Stimulated activated CD8-positive, alpha-beta memory T cell treated with anti-CD3 and anti-CD28 coated beads, Interleukin-7, amount 100 ng/mL, for 4 hours (primary cell): ENCODE measurements at places on chromosomes 1 and 21.
A peak's percentile ranks its signal among the peaks of the same experiment; 100 is the strongest.

- DNase-seq: no peak
These were observed 142.6 kb upstream of the PALMD start for GRCh38 chr1:99503276-99503747.

- DNase-seq: peak; percentile 7
These were observed 1.2 kb downstream of the AK5 start for GRCh38 chr1:77282866-77283539.

GRCh38 chr1:30748098-30748698 lies 9.4 kb downstream of the LAPTM5 start:
- no peak for DNase-seq

DNA sequence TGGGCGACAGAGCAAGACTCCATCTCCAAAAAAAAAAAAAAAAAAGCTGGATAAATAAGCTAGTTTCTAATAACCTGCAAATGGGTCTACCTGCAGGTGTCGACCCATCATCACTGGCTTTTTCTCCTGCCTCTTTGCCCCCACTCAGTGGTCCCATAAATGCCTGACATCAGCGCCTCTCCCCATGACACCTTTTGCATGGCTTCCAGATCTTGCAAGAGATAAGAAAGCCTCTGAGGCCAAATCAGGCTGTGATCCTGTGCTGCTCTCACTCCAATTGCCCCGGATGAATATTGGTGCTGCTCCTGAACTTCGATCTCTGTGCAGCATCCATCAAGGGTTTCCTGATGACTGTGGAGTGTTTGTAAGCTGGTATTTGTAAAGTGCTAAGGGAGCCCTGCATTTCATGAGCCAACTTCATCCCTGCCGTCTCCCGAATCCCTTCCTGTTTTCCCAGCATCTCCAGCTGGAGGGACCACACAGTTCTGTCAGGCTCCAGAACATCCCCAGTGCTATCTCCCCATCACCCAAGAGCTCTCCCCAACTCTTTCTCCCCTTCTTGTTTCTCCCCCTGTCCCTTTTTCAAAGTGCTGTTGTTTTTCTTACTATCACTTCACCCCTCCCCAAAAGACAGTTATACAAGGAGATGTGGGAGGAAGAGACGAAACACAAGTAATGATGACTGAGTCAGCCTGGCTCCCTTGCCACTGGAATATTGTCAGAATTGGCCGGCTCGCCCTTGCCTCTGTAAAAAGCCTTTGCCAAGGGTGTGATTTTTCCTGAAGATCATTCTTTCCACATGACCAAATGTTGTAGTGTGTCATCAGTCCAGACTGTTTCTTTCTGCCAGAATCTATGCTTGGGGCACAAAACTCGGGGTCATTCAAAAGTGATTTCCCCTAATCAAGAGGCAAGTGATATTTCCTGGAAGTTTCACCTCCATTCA lies 2.8 kb upstream of the EFHD2 start:
- DNase-seq: no peak

DNA sequence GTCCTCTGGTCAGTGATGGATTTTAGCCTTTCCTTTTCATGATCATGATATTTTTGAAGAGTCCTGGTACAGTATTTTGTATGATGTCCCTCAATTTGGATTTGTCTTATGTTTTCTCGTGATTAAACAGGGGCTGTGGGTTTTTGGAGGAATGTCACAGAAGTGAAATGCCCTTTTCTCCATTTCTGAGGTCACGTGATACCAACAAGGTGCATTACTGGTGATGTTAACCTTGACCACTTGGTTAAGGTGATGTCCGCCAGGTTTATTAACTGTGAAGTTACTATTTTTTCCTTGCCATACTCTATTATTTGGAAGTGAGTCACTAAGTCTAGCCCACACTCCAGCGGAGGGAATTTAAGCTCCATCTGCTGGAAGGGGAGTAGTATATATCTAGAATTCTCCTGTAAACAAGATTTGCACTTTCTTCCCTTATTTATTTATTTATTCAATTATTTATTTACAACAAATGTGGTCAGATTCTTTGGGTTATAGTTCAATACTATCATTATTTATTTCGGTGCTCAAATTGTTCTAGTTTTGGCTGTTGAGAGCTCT lies 123.4 kb downstream of the HIVEP3 start:
- DNase-seq: no peak

GRCh38 chr1:206568779-206569352 lies 43.4 kb downstream of the EIF2D start:
- DNase-seq: no peak

GRCh38 chr1:43786960-43787359 lies 79.6 kb downstream of the ST3GAL3 start:
- DNase-seq: no peak

GRCh38 chr1:183339556-183340167 lies 78.5 kb downstream of the NMNAT2 start:
- no peak for DNase-seq

DNA sequence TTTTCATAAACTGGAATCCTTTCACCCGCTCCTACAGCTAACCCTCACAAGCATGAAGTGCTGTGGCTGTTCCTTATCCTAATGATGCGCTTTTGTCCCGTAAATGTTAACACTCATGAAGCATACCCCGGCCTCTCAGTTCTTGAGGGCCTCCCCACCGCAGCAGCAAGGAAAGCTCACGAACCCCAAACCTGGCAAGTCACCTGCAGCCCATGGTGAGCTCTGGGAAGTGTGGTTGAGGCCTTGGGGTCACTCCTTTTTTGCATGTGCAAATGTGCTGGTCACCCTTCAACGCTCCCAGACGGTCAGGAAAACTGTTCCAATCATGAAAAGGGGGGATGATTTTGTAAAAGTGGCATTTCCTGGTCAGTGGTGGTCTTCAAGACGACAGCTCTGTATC lies 124.6 kb downstream of the PRDM2 start:
- no peak for DNase-seq

- no peak for DNase-seq
These were observed 8.8 kb downstream of the ETV3L start for GRCh38 chr1:157090771-157091170.

- no peak for DNase-seq
These were observed 16.8 kb upstream of the PLEKHM2 start for GRCh38 chr1:15667362-15667761.

DNA sequence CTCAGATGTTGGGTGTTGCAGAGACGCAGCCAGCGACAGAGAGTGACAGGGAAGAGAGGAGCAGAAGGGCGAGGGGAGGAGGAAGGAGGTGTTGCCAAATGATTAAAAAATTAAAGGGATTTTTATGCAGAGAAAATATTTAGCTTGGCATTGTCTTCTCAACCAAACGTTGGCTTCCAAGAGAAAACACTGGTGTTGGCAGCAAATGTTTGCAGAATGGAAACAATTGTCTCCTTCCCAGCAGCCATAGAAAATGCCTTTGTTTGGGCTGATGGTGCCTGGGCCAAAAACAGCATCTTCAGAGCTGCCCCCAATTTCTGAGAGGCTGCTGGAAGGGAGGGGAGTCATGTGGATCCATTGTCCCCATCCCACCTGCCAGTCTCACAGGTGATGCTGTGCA lies 29.7 kb upstream of the GRIK3 start:
- DNase-seq: no peak

- DNase-seq: no peak
These were observed 36.9 kb upstream of the CD2 start for GRCh38 chr1:116717318-116717717.

DNA sequence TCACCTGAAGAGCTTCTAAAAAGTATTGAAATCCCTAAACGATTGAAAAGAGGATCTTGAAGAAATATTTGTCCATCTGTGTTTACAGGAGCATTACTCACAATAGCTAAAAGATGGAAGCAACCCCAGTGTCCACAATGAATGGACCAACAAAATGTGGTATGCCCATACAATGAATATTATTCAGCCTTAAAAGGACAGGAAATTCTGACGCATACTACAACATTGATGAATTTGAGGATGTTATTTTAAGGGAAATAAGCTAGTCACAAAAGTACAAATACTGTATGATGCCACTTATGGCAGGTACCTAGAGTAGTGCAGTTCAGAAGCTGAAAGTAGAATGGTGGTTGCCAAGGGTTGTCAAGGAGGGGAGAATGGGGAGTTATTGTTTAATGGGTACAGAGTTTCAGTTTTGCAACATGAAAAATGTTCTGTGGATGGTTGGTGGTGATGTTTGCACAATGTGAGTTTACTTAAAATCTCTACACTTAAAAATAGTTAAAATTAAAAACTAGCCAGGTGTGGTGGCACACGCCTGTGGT lies 37.1 kb upstream of the GADD45A start:
- no peak for DNase-seq

DNA sequence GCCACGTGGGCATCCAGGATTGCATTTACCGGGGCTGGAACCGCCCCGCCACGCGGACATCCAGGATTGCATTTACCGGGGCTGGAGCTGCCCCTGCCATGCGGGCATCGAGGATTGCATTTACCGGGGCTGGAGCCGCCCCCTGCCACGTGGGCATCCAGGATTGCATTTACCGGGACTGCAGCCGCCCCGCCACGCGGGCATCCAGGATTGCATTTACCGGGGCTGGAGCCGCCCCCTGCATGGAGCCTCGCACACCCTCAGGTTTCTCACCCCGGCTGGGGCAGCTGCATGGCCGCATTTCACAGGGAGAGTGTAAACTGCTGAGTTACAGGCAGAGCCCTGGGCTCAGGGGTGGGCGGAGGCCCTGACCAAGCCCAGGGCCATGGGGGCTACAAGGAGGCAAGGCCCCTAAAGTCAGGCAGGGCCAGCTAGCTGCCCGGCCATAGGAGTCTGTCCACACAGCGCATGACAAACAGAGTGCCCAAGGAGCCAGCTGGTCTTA lies 166.8 kb upstream of the ARHGEF16 start:
- no peak for DNase-seq

DNA sequence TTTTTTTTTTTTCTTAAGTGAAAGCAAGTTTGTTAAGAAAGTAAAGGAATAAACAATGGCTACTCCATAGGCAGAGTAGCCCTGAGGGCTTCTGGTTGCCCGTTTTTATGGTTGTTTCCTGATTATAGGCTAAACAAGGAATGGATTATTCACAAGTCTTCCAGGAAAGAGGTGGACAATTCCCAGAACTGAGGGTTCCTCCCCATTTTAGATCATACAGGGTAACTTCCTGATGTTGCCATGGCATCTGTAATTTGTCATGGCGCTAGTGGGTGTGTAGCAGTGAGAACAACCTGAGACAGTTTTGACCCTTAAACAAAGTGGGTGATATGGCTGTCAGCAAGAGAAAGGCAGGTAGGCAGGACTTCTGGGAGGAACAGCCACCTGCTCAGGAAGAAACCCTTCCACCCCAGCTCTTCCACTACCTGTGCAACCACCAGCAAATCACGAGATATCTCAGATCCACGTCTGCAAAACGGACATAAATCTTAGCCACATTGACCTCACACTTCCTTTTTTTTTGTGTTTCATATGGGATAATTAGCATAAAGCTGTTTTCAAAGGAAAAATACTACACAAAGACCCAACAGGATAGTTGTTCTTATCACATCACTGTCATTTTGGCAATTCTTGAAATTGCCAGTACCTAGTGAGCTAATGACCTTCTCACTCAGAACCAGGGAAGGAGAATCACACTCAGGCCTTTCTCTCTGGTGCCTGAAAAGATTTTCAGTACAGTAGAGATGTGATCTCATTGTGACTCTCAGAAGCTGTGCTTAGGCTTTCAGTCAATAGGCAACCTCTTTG lies 34.8 kb upstream of the DUSP10 start:
- DNase-seq: no peak

DNA sequence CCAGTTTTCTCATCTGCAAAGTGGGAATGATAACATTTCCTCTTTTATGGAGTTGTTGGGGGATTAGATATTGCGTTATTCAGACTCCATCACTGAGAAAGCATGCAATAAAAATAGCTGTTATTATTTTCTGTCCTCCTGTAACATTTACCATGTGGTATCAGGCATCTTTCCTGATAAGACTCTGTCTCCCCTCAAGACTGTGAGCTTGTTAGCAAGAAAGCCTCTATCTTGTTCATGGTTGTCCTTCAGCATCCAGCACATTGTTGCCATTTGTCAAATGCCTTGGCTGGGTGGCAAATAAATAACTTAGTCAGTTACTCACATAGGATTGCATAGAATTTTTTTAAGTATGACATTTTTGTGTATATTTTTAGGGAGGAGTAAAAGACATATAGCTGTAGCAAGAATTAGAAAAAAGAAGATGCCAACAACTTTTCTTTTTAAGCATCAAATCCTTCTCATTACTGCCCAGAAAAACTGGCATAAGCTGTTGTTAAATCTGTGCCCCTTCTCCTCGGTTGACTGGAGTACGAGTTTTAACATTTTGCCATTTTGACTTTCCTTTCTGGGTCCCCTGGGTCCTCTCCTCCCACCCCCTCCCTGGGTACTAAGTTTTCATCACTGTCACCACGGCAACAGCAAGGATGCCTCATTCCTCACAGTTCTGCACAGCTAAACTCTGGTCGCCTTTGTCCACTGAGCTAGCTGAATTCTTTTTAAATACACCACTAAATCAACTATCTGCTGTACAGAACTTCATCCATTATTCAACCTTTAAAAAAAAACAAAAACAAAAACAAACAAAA lies 1.0 kb upstream of the JAM2 start:
- no peak for DNase-seq

DNA sequence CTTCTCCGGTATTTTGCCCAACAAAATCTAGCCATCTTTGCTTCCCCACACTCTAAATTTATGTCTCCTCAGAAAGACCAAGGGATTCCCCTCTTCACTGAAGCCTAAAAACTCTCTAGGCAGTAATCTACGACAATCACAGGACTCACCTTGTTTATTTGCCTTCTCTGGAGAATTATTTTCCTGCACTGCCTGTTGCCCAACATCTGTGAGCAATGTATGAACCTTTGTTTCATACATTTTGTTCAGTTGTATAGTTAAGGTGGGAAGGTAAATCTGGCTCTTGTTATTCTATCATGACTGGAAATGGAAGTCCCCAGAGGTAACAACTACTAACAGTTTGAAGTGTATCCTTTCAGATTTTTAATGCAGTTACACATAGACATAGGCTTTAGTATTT lies 2.2 kb downstream of the COPA start:
- DNase-seq: no peak

DNA sequence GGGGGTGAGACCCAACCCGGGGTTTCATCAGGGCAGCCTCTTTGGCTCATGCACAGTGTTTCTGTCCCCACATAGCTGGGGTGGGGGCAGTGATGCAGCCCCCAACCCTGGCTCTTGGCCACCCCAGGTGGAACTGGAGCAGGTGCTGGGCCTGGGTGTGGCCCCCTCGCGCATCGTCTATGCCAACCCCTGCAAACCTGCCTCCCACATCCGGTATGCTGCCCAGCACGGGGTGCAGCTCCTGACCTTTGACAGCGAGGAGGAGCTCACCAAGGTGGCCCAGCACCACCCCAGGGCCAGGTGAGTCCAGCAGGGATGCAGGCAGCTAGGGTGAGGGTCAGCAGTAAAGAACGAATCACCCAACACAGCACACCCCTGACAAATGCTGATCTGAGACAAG lies 72.3 kb upstream of the TINAGL1 start:
- DNase-seq: no peak

GRCh38 chr1:212689196-212689725 lies 10.4 kb downstream of the BATF3 start:
- no peak for DNase-seq

- no peak for DNase-seq
These were observed 478.2 kb downstream of the NEGR1 start for GRCh38 chr1:71804140-71804539.

GRCh38 chr1:241412646-241413045 lies 55.6 kb upstream of the RGS7 start:
- no peak for DNase-seq

- DNase-seq: no peak
These were observed 76.9 kb upstream of the HIVEP3 start for GRCh38 chr1:41995441-41996130.

GRCh38 chr1:169392406-169392805 lies 24.4 kb downstream of the BLZF1 start:
- DNase-seq: no peak

GRCh38 chr1:243559575-243560162 lies 290.4 kb downstream of the AKT3 start:
- DNase-seq: no peak
